ENCODE measurements at places on chromosomes 11 and 22.

DNA sequence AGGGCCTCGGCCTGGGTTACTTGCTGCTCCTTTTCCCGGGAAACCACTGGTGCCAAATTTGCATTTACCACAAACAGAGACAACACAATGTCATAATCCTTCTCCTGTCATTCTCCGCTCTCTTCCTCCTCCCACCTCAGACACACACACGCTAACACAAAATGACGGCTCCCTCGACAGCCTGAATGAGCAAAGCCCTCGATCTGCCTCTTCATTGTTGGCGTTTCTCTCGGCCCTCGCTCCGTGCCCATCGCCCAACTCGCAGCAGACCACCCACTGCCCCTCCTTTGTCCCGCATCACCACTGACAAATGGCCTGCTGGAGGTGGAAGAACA lies 12.5 kb upstream of the TCF20 start:
- no peak for DNase-seq

- no peak for DNase-seq
These were observed 80.2 kb downstream of the PRR5L start for GRCh38 chr11:36376009-36376887.

DNA sequence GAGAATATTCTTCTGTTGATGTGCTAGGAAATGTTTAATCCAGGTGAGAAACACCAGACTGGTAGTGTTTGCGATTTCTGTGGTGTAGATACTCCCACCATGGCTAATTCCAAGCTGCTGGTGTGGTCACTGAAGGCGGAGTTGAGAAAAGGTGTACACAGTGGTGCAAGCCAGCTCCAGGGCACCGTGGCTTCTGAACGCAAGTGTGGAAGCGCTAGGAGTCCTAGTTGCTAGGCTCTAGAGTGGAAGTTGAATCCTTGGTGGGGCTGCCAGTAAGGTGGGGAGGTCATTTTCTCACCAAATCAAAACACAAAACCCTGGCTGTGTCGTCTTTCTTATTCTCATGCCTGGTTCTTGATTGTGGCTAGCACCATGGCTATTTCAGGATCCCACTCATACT lies 61.6 kb downstream of the ZBTB16 start:
- no peak for DNase-seq

GRCh38 chr22:39596601-39597000 lies 26.0 kb downstream of the CACNA1I start:
- no peak for DNase-seq

DNA sequence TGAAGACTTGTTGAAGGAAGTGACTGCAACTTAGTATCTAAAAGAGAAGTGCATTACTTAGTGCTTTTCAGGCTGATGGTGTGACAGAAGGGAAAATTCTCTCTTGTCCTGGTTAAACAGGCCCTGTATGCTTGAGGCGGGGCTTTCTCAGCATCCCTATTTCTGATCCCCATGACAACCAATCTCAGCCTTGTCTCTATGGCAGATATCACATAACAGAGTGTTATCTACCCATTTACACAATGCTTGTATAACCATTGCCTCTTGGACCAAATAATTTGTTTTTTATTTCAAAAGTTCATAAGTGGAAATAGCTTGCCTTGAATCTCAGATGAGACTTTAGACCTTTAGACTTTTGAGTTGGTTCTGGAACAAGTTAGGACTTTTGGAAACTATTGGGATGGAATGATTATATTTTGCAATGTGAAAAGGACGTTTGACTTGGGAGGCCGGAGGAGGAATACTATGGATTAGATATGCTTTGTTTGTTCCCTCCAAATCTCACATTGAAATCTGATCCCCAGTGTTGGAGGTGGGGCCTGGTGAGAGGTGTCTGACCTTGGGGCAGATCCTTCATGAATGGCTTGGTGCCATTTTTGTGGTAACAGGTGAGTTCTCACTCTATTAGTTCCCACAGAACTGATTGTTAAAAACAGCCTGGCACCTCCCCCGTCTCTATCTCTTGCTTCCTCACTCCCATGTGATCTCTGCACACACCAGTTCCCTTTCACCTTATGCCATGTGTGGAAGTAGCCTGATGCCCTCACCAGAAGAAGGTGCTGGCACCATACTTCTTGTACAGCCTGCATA lies 3.1 kb upstream of the GLYAT start:
- no peak for DNase-seq

DNA sequence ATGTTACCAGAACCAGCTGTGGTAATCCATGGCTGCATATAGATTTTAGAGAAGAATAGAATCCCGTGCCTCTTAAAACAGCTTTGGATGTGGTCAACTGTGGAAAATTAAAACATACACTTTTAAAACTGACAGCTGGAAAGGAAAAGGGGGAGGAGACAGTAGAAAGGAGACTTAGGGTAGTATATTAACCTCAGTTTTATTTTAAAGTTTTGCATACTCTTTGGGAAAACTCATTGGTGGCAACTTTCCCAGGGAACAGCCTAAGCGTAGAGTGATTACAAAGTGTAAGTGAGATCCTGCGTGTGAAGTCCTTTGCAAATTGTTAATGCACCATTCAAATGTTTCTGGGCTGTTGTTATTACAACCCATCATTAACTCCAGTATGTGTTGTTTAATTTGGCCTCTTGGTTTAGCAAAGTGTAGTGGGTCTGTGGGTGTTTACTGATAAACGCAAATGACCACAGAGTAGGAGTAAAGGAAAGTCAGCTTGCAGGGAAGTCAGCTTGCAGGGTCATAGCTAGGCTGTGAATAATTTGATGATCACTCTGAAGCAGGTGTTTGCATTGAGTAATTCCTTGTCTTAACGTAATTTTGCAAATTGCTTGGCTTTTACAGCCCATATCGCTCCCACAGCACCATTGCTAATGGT lies 88.0 kb upstream of the DBX1 start:
- DNase-seq: no peak
